AG09319 (cell line): ENCODE measurements at places on chromosomes 1 and 21.

- no peak for DNase-seq
Measured at GRCh38 chr1:108533351-108534083, 26.4 kb upstream of the EEIG2 start.

DNA sequence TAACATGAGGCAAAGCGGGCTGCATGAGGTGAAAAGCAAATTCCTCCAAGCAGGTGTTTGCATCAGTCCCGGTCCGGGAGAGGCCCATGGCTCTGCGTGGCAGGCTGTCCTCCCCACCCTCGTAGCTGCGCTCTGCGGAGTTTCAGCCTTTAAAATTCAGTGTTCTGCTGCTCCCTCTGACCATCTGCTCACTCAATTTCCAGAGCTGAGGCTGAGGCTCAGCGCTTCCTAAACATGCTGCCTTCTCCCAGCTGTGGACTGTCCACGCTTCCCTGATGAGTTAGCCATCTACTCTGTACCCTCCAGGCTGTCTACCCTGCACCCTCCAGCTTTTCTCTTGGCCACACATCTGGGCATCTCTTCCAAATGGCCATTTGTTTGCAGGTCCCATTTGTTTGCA lies 87.7 kb downstream of the KCNJ6 start:
- DNase-seq, result no peak

GRCh38 chr1:164765992-164766720 lies 207.2 kb downstream of the PBX1 start:
- no peak for DNase-seq

GRCh38 chr1:246274186-246274585 lies 232.9 kb downstream of the SMYD3 start:
- DNase-seq, result no peak

DNA sequence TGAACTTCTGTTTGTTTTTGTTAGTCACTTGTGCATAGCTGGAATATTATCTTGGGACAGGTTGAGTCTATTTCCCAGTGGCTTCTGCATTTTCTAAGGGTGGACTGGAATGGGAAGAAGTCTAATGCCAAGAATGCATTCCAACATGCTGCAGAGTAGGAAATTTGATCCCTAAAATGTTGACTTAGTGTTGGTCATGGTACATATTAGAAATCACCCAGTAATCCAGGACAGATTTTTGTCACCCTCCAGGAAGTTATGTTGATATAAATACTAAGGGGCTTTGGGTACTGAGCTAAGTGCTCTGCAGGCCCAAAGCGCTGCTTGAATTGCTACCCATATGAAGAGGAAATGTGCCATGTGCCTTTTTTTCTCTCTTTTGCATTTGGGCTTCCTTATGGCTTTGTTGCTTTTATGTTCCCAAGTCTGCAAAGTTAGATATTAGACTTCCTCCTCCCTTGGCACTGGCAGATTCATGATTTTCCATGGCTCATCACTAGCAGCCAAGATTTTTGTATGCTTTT lies 10.0 kb downstream of the ARID1A start:
- DNase-seq, result peak; percentile 50

DNA sequence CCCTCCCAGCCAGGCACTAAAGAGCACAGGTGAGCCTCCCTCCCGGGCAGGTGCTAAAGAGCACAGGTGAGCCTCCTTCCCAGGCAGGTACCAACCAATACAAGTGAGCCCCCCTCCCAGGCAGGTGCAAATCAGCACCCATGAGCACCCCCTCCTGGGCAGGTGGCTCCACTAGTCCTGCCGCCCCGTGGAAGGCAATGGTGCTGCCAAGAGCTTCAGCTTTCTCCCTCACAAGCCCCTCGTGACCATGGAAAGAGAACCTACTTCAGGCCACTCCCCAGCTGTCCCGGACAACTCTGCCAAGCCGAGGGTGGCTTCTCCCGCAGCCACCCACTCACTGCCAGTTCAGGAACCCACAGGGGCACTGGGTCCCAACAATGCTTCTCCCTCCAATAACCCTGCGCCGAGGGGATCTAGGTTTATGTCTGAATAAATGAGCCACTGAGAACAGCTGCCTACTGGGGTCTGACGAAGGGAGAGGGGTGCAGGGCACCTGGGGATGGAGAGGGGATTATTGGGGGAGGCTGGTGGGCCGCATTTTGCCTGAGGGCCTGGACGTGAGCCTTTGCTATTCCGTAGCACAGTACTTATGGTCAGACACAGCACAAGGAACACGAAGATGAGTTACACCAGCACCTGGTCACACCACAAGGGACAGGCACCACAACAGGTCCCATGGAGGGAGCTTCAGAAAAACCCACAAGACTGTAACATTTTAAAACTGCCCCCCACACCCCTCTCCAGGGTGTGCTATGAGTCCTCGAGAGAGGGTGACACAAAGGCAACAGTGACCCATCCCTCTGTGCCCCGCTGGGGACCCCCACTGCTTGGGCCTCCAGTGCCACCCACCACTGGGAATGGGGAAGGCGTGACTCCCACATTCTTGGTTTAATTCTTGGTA lies 46.3 kb downstream of the PRDM15 start:
- no peak for DNase-seq

- no peak for DNase-seq
Measured at GRCh38 chr1:44371206-44371605, 16.1 kb upstream of the ERI3 start.

DNA sequence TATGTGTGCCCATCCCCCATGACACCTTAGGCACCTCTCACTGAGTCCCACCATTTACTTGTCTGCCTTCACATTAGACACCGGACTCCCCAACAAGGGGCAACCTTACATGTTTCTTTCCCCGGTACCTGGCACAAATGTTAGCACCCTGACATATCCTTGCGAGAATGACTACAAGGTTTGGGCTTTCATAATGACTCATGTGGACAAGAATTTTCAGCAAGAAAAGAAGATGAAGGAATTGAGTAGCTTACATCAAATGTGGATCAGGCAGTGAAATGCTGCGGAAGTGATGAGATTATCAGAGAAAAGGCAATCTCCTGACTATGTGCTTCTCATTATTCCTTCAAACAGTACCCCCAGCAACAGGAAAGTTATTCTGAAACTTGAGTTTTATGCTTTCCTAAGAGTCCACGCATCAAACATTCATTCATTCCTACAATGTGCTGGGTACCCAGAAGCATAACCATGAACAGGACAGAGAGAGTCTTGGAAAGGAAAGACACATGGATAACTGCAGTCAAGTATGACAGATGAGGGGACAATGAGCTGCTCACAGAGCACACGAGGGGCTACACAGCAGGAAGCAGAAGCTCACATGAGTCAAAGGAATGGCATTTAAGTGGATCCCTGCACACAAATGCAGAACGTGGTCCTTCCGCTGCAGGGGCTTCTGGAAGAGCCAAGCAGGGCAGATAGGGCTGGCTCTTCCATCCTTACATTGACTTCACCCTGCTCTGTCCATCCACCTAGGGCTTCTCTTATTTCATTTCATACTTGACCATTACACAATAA lies 112.1 kb downstream of the PCNX2 start:
- DNase-seq, result no peak

GRCh38 chr1:77732090-77732489 lies 27.6 kb downstream of the USP33 start:
- no peak for DNase-seq

DNA sequence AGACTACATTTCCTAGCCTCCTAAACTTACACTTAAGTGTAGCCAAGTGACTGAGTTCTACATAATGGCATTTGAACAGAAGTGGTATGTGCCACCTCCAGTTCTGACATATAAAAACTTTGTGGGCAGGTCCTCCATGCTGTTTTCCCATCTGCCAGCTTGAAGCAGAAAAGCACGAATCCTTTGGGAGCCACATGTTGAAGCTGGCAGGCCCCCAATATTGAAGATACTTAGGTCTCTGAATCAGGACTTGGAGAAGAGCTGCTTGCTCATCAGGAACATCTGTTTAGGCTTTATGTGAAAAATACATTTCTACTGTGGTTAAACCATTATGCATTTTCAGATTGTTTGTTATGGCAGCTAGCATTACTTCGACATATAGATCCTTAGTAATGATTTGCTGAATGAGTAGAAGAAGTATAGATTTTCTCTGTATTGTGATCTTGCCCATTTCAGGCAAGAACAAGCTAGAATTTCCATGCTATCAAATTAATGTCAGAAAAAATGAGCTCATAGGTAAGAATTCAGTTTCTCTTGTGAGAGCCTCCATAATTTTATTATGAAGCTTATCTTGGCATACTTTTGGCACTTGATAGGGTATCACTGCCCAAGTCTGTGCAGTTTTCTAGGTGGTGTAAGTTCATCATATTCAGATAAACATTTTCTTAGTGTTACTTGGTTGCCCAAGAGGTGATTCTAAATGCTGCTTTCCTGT lies 68.4 kb downstream of the GDAP2 start:
- DNase-seq, result peak; percentile 42

DNA sequence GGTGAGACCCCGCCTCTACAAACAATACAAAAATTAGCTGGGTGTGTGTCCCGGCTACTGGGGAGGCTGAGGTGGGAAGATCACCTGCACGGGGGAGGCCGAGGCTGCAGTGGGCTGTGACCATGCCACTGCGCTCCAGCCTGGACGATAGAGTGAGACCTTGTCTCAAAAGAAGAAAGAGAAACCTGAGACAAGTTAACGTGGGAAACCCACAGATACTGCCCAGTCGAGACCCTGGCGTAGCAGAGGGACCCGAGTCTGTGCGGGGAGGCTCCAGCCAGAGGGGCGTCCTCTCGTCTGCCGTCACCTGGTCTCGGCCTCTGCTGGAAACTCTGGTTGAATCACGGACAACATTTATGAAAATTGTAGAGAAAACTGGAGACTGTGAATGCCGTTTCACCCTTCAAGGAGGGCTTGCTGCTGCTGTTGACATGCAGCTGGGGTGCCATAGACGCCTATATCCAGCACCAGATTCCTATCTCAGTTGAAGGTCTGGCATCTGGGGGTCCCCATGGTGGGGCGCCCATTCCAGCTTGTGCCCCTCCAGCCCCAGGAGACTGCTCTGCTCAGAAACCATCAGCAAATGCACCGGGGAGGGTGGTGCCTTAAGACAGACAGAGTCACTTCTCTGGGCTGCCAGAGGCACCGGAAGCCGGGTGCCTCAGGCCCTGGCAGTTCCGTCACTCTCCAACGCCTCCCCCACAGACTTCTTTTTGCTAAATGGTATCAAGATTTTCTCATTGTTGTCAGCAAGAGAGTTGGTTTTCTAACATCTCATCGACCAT lies 13.6 kb upstream of the CDK11B start:
- no peak for DNase-seq

- DNase-seq, result peak; percentile 5
Measured at GRCh38 chr21:42227909-42228708, 9.2 kb downstream of the ABCG1 start.

- DNase-seq, result no peak
Measured at GRCh38 chr1:170694172-170694926, 30.4 kb downstream of the PRRX1 start.

DNA sequence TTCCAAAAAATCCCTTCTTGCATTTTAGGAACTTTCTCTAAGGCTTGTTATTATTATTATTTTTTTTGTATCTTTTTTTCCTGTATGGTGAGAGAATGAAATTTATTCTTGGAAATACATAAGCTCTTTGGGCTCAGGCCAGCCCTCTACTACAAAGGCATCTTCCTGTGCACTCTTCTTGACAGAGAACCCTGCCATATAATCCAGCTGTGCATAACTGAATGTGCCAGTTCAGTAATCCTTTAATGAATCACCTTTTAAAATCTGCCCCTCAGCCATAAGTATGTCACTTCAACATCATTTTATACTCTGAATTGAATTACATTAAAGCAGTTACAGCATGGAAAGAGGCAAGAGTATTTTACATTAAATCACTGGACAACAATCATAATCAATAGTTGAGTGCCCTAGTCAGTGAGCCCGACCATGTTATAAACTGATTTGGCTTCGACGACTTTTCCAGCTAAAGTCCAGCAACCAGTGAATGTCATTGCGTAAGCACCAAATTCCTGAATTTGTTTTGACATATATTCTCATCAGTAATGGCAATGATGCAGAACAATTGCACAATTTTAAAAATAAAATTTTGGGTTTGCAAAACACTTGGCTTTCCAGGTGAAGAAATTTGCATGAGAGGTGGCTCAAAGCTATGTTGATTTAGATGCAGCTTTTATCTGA lies 59.2 kb upstream of the KCNK2 start:
- DNase-seq, result no peak
